ENCODE measurements at places on chromosomes 6 and 20.

- DNase-seq: no peak
Observed at GRCh38 chr6:134588267-134588666, 270.4 kb upstream of the SGK1 start.

DNA sequence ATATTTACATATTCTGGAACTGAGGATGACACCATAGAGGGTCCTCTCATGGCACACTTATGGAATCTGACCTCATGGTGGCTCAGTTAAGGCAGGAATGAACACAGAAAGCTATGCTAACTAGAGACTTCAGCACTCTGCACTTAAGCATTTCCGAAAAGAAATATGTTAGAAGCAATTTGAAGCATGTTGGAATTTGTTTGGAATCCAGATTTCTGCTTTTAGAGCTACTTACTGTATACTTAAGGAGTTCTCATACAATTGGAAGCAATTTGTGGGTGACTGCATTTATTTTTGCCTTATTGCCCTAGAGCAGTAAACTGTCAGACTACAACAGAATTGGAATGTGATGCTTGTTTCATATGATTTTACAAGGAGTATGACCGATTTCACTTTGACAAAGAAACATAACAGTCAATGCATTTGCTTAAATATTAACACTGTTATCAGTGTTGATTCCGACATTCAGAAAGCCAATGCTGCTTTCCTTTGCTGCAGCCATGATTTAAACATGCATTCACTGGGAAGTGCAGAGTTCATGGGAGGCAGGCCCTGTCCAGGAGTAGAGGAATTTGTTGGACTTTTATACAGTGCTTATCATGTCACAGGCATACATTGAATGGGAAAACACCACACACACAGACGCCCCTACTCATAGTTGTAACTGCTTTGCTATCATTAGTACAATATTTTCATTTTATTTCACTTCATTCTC lies 244.4 kb downstream of the SAMD5 start:
- no peak for DNase-seq

GRCh38 chr6:40845553-40845952 lies 193.5 kb downstream of the UNC5CL start:
- DNase-seq: peak; percentile 42

DNA sequence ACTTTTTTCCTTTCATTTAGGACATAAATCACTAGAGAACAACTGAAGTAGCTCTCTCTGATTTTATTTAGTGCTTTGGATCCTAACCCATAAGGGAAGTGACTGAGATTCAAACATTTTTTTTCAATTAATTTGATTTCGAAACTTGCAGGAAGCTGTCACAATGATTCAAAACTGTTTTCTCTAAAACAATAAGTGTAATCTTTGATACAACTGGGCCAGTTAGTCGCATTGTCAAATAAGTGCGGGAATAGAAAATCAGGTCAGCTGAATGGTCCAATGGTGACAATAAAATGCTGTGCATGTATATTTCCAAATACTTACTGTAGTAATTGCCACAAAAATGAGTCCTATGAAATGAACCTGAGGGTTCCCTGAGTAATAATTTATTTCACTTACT lies 930.8 kb downstream of the TFAP2A start:
- DNase-seq: no peak

DNA sequence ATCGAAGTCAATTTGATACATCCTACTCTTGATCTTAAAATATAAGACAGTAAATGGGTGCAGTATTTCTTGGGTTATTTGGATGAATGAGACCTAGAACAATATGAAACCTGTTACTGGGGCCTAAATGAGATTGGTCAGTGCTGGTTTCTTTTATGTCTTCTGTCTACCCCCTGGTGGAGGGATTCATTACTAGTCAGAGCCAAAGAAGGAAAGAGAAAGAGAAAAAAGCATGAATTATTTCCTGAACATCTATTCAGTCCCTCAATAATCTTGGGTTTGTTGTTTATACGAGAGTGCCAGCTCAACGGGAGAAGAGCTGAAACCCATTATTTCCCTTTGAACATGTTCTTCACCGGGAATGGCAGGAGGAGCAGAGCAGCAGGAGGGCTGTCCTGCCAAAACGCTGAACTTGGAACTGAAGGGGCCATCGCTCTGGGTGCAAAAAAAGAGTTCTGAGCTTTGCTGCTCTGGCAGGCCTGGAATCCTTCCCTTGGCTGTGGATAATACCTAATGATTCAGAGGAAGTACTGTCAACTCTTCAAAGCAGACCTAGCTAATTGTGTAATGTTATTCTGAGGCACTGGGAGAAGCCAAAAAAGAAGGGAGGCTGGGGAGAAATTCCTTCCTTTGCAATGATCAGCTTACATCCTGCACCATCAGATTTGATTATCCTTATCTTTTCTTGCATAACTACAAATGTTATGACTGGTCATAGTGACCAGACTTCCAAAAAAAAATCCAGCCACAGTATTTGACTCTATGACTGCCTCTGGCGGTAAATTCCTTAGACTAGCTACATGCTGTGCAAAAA lies 72.0 kb downstream of the BLOC1S5 start:
- DNase-seq: no peak
